ENCODE measurements at places on chromosomes 12 and 14.

DNA sequence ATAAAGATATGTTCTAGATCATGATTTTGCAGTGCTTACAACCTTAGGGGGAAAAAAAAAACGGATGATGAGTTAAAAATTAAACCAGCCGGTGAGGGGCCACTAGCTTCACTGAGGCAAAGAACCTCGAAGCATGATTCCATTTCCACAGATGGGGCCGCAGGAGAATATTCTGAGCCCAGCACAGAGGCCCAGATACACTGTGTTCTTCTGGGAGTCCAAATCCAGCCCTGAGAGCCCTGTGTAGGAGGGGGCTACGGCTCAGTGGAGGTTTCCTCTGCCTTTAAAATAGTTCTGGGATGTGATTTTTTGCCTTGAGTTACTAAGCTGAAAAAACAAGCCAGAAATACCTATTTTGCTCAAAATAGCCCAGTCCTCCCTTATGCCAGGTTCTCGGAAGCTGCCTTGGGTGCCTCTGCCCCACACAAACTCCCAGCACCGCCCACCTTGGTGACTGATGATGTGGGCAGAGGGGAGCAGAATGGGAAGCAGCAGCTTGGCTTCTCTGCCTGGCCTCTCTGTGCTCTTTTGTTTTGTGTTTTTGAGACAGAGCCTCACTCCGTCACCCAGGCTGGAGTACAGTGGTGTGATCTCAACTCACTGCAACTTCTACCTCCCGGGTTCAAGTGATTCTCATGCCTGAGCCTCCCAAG, 105.4 kb upstream of the BCL2L14 start:
- no peak for DNase-seq

GRCh38 chr14:44945264-44945663, 16.5 kb downstream of the KLHL28 start:
- no peak for DNase-seq

GRCh38 chr12:14962153-14962539, 745 bp upstream of the ARHGDIB start:
- DNase-seq, result no peak

DNA sequence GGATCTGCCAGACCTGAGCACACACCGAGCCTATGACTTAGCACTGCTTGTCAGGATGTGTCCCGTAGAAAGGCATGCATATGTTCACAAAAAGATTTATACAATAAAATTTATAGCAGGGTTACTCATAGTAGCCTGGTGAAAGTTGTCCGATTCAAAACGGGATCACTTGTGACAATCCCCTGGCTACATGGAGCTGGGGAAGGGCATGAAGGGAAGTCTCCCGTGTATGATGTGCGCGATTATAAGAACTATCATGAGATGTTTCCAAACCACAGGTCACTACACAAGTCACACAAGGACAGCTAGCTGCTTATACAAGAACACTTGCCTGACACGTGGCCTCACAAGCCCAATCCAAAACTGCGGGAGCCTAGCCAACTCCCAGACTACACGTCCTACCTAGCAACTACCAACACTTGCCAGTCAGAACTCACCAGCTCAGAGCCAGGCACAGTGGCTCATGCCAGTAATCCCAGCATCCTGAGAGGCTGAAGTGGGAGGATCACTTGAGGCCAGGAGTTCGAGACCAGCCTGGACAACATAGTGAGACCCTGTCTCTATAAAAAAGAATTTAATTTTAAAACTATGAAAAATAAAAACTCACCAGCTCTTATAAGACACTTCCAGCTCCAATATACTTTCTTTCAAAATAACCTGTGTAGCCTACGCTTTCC, 7.5 kb upstream of the CDCA4 start:
- no peak for DNase-seq

DNA sequence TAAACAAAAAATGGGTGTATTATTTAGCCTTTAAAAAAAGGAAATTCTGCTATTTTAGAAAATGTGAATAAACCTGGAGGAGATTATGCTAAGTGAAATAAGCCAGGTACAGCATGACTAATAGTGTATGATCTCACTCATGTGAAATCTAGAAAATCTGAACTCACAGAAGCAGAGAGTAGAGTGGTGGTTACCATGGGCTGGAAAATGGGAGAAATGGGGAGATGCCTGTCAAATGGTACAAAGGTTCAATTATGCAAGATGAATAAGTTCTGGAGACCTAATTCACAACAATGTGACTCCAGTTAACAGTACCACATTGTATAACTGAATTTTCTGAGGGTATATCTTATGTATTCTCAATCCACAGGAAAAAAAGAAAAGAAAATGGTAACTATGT, 17.4 kb upstream of the LEMD3 start:
- no peak for DNase-seq

GRCh38 chr14:56100556-56100955, 17.7 kb upstream of the PELI2 start:
- DNase-seq, result no peak

GRCh38 chr12:52193991-52194390, 2.2 kb upstream of the KRT80 start:
- no peak for DNase-seq

DNA sequence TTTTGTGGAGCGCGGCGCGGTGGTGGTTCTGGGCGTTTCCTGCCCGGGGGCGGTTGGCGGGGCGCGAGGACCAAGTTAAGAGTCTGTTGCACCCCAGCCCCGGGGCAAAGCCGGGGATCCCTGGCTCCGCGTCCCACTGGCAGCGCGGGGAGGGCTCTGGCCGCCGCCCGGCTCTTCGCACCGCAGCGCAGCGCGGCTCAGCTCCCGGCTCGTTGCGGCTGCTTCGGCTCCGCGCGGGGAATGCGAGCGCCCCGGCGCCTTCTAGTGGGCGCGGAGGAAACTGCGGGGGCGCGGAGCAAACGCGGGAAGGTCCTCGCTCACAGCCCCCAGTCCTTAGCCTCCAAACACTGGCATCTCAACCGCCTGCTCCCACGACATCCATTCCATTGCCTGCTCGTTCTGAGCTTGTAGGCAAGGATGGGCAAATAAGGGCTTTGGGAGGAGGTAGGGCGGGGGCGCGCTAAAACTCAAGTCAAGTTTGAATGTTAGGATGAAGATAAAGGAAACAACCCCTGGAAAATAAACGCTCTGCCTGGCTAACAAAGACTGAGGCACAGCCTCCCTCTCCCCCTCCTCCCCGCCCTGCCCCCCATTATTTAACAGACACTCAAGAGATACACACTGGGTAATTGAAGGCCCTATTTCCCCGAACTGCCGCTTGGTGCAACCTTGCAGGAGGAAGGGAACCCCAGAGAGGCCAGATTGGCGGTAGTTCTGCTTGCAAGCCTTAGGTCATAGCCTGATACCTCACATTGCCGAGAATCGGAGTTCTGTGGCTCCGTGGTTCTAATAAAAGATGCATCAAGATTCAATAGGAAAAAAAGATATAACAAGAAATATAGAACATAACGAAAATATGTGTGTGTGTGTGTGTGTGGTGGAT, at the start of gene B4GALNT1:
TSS of gene B4GALNT1 (minus strand) at position 244 of the 883 bp plus-strand sequence. CDS start 1,069 bp downstream, outside the sequence.
- no peak for DNase-seq

GRCh38 chr12:52049286-52049685, 2.0 kb upstream of the NR4A1 start:
- DNase-seq, result no peak

DNA sequence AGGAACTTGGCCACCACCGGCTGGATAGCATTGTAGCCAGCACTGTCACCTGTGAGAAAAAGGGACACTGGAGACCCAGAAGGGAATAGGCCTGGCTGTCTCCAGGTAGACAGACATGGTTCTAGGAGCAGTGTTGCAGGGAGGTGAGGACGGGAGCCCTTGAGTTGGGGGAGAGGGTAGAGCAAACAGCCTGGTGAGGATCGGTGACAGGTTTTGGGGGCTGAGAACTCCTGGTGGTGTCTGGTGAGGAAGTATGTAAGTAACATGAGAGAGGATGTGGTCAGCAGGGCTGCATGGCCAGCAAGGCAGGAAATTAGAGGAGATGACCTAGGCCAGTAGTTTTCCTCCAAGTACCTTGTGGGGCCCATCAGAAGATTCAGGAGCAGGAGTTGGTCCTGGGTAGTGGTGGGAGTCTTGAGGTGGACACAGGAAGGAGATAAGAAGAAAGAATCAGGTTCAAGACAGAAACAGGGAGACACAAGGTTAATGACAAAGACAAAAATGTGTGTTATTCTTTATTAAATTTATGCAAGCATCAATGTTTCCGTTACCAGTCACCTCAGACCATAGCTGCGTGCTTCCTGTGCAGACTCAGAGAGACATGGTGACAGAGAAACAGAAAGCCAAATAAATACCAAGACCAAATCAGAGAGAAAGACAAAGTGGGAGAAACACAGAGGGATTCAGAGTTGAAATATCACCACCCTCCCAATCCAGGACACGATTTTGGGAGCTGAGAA, at the start of gene ARHGAP9:
TSS of gene ARHGAP9 (minus strand) at position 491 of the 740 bp plus-strand sequence. CDS start at position 31, 460 bp downstream.
- no peak for DNase-seq

- DNase-seq, result no peak
Observed at GRCh38 chr12:1883513-1883912, 34.9 kb downstream of the CACNA2D4 start.

Data from NCI-H1436 treated with DMSO at 0.1 percent for 48 hours (cell line).